HAP-1 (cell line): ENCODE measurements at places on chromosomes 1 and 21.

DNA sequence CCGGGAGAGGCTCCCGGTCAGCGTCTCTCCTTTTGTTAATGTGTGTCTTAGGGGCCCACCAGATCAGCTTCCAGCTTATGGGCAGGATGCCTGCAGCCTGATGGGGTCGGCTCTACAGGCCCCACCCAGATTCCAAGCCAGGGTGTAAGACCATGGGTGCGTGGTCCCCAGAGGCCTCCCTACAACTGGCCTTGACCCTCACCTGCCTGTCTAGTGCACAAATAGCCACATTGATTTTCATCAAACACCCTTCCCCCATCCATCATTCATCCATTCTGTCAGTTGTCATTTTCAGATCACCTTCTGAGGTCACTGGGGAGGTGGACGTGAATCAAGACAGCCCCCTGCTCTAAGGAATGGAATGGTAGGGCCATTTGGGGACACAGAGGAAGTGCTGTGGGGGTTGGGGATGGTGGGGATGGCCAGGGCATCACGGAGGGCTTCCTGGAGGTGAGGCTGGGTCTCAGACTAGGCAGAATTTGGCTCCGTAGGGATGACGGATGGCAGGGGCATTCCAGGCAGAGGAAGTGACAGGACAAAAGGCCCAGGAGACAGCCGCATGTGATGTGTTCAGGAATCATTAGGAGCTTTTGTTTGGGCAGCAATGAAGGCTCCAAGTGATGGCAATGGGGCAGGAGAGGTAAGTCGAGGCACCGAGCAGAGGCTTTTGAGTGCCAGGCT lies 118.8 kb downstream of the EPHB2 start:
- DNase-seq, result no peak

DNA sequence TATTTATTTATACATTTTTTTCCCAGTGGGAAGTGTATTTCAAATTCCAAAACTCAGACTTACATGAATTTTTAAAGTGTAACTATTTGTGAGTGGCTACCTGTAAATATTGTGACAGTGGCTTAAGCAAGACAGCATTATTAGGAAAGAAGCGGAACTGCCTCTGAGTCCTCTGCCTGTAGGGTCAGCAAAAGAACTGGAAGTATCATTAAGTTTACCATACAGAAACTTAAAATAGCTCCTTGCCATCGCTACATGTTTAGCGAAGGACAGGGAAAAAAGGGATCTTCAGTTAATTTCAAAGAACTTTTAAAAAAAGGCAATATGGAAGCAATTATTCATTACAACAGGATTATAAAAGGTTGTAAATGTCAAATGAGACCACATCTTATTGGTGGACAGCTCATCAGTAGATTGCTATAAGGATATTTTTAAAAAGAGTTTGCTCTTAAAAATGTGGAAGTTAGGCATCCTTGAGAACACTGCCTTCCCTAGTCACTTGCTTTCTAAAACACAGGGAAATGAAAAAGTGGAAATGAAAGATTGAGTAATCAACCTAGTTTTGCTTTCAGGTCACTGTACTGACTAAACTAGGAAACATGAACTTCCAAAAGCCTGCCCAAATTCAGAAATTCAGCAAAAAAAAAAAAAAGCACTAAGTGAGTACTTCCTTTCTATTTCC lies 39.2 kb downstream of the NSL1 start:
- no peak for DNase-seq

DNA sequence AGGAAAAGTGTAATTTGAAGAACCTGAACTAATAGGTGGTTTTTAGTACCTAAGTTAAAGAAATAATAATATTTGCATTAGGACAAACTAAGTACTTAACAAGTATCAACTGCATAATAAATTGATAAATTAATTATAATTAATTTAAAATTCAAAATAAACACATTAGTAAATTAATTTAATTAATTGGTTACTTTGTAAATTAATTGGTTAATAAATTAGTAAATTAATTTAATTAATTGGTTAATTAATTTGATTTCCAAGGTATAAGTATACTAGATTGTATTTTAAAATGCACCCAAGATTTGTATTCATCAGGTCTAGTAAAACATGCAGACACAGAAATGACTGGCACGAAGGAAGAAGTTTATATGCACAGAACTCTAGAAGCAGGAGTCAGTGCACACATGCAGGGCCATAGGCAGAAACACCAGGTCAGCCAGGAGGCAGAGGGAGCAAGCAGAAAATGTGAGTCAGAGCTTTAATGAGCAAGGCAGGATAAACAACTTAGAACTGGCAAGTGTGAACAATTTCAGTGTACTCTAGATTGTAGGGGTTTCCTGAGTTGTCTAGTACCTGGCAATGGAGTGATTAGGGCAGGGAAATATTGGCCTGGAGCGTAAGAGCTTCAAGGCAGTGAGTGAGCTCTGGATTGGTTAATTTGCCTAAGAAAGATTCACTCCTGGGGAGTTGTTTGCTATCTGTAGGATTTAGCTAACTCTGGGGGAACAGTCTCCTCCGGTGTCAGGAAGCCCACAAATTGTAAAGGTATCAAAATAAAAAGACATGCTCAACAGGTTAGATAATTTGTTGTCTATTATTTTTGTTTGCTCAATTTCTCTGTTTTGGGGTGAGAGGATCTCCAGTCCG lies 665.7 kb downstream of the MRPL39 start:
- DNase-seq, result no peak

GRCh38 chr21:15539376-15539775 lies 190.4 kb upstream of the USP25 start:
- DNase-seq, result no peak

GRCh38 chr1:18062185-18062584 lies 45.4 kb upstream of the IGSF21 start:
- no peak for DNase-seq

DNA sequence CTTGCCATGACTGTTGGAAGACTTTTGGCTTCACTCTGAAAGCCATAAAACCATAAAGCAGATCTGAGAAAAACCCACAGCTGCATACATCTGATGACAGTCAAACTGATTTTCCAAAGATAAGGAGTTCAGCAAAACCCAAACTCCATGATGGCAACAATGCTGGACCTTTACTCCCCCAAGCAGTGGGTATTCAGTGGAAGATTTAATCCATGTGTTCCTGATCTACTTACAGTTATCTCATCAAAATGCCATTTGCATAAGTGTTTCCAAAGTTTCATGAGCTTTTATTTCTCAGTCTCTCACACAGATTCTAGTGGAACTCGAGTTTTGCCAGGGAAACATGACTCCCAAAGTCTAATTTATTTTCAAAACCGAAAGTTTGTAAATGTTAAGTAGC lies 184.9 kb downstream of the ZC3H11B start:
- DNase-seq, result peak; percentile 8

GRCh38 chr1:84855168-84855567 lies 37.8 kb downstream of the LPAR3 start:
- no peak for DNase-seq

- DNase-seq, result no peak
These were observed 105.0 kb upstream of the COL6A1 start for GRCh38 chr21:45876381-45877170.
